ENCODE measurements at places on chromosomes 2 and 18.
A peak's percentile ranks its signal among the peaks of the same experiment; 100 is the strongest.

GRCh38 chr2:205965707-205966106, 120.3 kb downstream of the INO80D start:
- no peak for DNase-seq

DNA sequence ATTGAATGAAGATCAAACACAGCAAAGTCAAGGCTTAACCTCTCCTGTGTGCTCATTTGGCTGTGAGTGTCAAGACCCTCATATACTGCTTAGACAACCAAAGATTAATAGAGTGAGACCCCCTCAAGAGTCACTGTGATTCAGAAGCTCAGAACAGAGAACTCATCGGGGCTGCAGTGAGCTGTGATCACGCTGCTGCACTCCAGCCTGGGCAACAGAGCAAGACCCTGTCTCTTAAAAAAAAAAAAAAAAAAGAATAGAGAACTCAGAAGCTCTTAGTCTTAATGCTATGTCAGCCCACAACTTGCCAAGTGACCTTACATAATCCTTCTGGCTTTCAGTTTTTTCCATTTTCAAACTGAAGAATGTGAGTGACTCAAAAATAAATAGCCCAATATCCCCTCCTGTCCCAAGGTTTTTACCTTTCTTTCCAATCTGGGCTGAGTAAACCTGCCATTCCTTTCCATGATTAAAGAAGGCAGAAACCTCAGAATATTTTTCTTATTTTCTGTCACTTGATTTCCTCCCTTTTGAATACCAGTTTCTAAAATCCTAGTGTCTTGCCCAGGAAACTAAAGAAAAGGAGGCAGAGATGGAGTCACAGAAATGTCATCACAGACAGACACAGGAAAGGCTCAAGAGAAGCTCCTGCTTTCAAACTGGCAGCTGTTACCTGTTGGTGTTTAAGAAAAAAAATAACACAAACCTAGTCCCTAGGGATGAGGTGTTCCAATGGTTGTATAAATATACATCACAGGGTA, 102.4 kb downstream of the CACNB4 start:
- DNase-seq = no peak

GRCh38 chr2:110678457-110679336, 834 bp upstream of the BUB1 start:
- peak; percentile 9 for DNase-seq

DNA sequence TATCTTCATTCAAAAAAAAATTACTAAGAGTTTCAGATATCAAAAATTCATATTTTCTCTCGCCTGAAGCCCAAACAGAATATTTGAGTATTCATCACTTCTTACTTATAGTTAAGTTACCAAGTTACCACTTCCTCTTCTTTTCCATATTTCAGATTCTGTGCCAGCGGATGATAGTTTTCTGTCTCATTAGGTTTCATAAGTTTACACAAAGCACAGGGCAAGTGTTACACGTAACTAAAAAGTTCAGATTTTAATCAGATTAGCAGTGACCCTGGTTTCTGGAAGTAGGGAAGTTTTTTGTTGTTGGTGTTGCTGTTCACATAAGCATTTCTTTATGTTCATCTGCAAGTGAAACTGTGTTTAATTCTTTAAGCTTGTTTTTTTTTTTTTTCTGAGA, 10.2 kb downstream of the AFTPH start:
- no peak for DNase-seq

GRCh38 chr2:171592036-171592555, 69.8 kb downstream of the CYBRD1 start:
- DNase-seq = no peak

DNA sequence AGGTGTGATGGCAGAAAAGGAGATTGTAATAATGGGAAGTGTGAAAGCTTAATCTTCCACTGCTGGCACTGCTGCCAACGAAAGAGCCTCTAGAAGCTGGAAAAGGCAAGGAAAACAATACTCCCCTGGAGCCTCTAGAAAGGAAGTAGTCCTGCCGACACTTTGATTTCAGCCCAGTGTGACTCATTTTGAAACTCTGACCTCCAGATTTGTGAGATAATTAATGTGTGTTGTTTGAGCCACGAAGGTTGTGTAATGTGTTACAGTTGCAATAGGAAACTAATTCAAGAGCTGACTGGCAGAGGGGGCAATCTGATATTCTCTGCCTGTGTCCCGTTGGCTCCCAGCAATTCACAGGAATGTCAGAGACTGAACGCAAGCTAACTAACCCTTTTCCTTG, 219.2 kb upstream of the UBE2E3 start:
- DNase-seq = no peak

GRCh38 chr2:84906108-84906899, 848 bp downstream of the TMSB10 start:
- DNase-seq = peak; percentile 72

GRCh38 chr2:233010569-233011267, 2.3 kb downstream of the NGEF start:
- DNase-seq = no peak

GRCh38 chr2:220129391-220129790, 502.0 kb downstream of the SLC4A3 start:
- no peak for DNase-seq

GRCh38 chr2:201628545-201628944, 14.8 kb downstream of the TMEM237 start:
- DNase-seq = no peak

GRCh38 chr18:57715671-57716070, 87.4 kb downstream of the ATP8B1 start:
- no peak for DNase-seq

- DNase-seq = peak; percentile 22
Measured at GRCh38 chr2:221572821-221573429, 821 bp upstream of the EPHA4 start.

DNA sequence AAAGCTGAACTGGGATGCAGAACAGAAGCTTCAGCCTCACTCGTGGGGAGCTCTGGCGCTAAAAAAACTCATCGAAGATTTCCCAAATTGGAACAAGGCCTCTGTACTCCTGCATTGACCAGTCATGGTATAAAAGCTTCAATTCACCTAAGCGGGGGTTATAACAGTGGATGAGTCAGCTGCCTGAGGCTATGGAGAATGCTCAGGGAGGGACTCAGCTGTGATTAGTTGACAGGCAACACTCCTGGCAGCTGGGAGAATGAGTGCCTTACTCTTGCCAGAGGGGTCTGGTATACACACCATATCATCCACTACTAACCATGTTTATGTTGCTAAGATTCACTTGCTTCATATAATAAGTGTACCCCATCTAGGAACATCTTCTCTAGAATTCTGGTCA, 350.6 kb upstream of the VRK2 start:
- DNase-seq = no peak

- no peak for DNase-seq
Measured at GRCh38 chr2:24490181-24490689, 819 bp upstream of the NCOA1 start.

- DNase-seq = no peak
Measured at GRCh38 chr18:57150828-57151227, 3.9 kb downstream of the BOD1L2 start.

GRCh38 chr2:150931451-150931850, 330.2 kb downstream of the RBM43 start:
- no peak for DNase-seq

GRCh38 chr18:75211002-75211621, 515 bp downstream of the TSHZ1 start:
- peak; percentile 27 for DNase-seq

- no peak for DNase-seq
Measured at GRCh38 chr2:240822280-240822847, 2.3 kb upstream of the KIF1A start.

DNA sequence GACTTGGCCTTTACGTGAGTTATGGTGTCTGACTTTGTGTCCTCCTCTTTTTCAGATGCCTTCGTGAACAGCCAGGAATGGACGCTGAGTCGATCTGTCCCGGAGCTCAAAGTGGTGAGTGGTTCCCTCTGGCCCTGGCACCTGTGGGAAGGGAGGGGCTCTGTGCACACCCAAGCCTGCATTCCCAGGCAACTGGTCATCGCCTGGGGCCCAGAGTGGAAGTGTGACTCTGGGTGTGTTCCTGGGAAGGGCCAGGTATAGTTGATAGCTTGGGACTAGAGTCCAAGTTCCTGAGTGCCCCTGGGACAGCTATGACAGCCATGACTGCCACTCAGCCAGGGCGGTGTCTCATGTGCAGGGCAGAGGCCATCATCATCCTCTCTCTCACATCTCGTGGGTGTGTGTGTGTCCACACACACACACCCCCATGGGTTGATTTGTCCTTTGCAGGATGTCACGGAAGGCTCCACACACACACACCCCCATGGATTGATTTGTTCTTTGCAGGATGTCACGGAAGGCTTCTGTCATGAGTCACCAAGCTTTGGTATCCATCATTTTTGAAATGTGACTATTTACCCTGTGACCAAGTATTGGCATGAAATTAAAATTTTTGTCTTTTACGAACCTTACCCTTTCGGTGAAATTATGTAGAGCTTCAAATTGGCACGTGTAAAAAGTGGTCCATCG, 215.4 kb downstream of the AGAP1 start:
- no peak for DNase-seq

DNA sequence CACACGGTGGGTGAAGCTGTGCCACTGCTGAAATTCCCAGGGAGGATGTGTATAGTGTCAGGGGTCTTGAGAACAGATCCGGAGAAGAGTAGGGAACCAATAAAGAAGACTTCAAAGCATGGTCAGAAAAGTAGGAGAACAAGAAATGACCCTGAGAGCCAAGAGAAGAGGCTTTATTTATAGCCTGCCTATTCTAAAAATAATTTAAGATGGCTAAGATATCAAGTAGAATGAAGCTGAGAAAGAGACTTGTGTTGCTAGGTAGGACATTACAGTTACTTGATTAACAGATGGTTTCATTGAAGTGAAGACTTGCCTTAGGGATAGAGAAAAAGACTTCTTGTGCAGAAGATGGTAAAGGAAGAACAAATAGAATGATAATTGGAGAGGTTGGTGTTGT, 43.7 kb downstream of the GALNT1 start:
- no peak for DNase-seq

DNA sequence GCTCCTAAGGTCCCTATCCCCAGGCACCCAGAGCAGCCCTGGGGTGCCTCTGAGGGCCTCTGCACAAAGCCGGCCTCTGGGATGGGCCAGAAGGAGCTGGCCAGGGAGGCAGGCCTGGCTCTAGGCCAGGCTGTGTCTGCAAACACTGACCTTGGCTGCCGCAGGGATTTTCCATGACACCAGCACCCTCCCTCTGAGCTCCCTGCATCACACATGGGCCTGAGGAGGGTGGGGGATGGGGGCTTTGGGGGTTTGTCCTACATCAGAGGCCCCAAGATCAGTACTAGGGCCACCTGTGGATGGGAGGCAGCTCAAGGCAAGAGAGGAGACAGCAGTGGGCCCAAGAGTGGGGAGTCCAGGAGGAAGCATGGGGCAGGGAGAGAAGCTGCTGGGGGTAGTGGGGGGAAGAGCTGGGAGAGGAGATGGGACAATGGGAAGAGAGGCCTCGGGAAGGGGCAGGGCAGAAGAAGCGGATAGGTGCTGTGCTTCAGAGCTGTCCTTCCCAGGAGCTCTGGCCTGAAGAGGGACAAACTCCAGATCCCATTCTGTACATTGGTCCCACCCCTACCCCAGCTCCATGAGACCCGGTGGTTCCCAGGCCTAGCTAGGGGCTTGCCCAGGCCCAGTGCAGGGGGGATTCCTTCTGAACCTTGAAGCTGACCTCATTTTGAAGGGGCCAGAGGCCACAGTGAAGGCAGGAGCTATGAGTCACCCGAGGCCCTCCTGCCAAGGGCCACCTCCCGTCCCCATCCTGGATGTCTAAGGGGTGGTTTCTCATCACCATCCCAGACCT, 28.0 kb downstream of the KCNK3 start:
- no peak for DNase-seq

GRCh38 chr2:120626566-120626965, 109.1 kb upstream of the GLI2 start:
- no peak for DNase-seq

GRCh38 chr2:215437614-215438013, 1.7 kb upstream of the FN1 start:
- DNase-seq = no peak

DNA sequence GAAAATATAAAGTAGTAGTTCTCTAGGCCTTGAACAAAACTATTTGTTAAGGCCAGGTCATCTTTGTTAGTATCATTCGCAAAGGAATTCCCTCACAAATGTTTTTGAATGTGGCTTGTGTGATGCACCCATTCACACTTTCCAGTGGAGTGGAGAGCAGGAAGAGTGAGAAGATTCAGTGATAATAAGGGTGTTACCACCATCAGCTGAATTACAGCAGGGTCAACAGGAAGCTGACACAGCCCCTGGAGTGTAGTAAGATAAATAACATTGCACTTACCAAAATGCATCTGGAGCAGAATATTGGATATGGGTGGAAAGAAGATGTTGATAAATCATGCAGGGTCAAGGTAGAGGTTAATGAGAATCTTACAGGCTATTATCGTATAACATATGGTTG, 231.0 kb downstream of the DSC3 start:
- DNase-seq = no peak

DNA sequence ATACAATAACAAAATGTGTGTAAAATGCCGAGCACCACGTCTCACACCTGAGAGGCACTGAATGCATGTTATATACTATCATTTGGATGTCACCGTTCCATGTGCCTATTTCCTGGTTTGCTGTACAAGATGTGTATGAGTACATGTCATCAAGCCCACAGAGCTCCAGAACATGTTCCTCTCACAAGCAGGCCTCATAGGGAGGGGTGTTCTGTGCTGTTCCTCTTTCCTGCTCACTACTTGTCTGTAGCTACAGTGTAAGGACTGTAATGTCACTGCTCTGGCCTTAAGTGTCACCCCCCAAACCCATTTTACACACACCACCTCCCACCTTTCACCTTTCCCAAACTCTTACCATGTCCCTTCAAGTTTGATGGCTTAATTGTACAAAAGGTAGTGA, 1.8 kb downstream of the AFF3 start:
- DNase-seq = no peak

GRCh38 chr2:72993147-72993932, 76.0 kb downstream of the EMX1 start:
- DNase-seq = no peak

DNA sequence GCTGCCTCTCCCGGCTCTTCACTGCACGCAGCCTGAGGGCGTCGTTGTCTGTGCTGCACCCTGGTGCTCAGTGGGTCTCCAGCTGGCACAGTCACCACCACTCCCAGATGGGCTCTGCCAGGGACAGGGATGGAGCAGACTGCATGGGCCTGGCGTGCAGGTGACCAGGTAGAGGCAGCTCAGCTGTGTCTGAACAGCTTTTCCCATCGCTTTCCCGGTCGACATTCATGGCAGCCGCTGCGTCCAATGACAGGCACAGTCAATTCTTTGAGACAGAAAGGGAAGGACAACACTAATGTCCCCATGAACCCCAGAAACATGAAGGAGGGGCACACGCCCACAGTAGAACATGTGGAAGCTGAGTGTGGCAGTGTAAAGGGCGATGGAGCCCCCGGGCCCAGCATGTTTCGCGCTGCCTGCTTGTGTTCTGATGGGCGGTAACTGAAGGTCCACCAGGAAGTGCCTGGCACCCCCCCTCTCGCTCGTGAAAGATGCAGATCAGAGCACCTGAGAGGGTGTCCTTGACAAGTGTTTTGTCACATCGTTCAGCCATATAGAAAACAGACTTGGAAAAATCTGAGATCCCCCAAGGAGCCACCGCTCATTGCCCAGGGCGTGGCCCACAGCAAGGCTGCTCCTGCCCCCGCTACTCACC, 122.4 kb downstream of the NFATC1 start:
- no peak for DNase-seq

GRCh38 chr18:8367217-8367988, 241.8 kb upstream of the RAB12 start:
- DNase-seq = peak; percentile 15
